ENCODE measurements at places on chromosomes 12 and 14.

- DNase-seq = peak; percentile 82
These were observed 14.7 kb downstream of the ITGA5 start for GRCh38 chr12:54404061-54405004.

GRCh38 chr14:51208982-51209381 lies 31.1 kb upstream of the TMX1 start:
- no peak for DNase-seq

GRCh38 chr12:50524621-50525020 lies 19.8 kb downstream of the DIP2B start:
- DNase-seq = no peak

- no peak for DNase-seq
These were observed 13.1 kb downstream of the COPZ1 start for GRCh38 chr12:54337854-54338650.

GRCh38 chr12:3464561-3464960 lies 26.4 kb upstream of the PRMT8 start:
- DNase-seq = no peak

- peak; percentile 37 for DNase-seq
These were observed 100.2 kb downstream of the EPS8 start for GRCh38 chr12:15688838-15689625.

- DNase-seq = peak; percentile 37
These were observed 72.6 kb downstream of the BTG1 start for GRCh38 chr12:92073094-92073493.
